ENCODE measurements at places on chromosomes 11 and 22. TPM values are rescaled to one million over a fixed set of nuclear protein-coding genes. Genes with fewer than 3 reads are reported as not detected.

ADORA2A gene
- 4.1 TPM for total RNA-seq

RASSF10 gene
- not detected for total RNA-seq

DNAJB7 gene
- not detected for total RNA-seq

KCNJ1 gene
- not detected for total RNA-seq

TLCD5 gene
- total RNA-seq: 7.2 TPM

RAB36 gene
- 5.5 TPM for total RNA-seq

SCGB1D2 gene
- not detected for total RNA-seq

SCUBE1 gene
- not detected for total RNA-seq

ACRV1 gene
- not detected for total RNA-seq

WBP2NL gene
- total RNA-seq: not detected

ESAM gene
- total RNA-seq: under 0.01 TPM

NCAM1 gene
- total RNA-seq: 0.37 TPM

CTSW gene
- under 0.01 TPM for total RNA-seq

PPFIBP2 gene
- total RNA-seq: 17.6 TPM

ARSA gene
- 16.4 TPM for total RNA-seq

MMP13 gene
- not detected for total RNA-seq

PAMR1 gene
- 383 TPM for total RNA-seq

ENDOD1 gene
- total RNA-seq: 41.6 TPM

OR51B2 gene
- total RNA-seq: not detected

OR4X1 gene
- total RNA-seq: not detected

GDPD5 gene
- total RNA-seq: 4.0 TPM

LAYN gene
- total RNA-seq: 7.7 TPM

TBX1 gene
- total RNA-seq: not detected

PATE4 gene
- total RNA-seq: not detected

PKNOX2 gene
- total RNA-seq: under 0.01 TPM

MEI1 gene
- 0.37 TPM for total RNA-seq

EMID1 gene
- not detected for total RNA-seq

SF3B2 gene
- total RNA-seq: 157 TPM

KRTAP5-9 gene
- total RNA-seq: not detected

CD6 gene
- total RNA-seq: not detected

FOLR2 gene
- total RNA-seq: not detected

GSTT2 gene
- total RNA-seq: not detected

TNNI2 gene
- not detected for total RNA-seq

LRRC74B gene
- total RNA-seq: not detected

FAM181B gene
- not detected for total RNA-seq

THYN1 gene
- 48.7 TPM for total RNA-seq

MMP27 gene
- not detected for total RNA-seq

MCHR1 gene
- total RNA-seq: 0.37 TPM

PLAAT3 gene
- total RNA-seq: 14.9 TPM

USH1C gene
- not detected for total RNA-seq

DEPDC7 gene
- total RNA-seq: 3.3 TPM

HBB gene
- not detected for total RNA-seq
